Memory B cell (primary cell): ENCODE measurements at places on chromosomes 6 and 20.

GRCh38 chr6:149938571-149939355, 3.1 kb upstream of the ULBP2 start:
- peak; percentile 76 for DNase-seq
- peaks cover 18% of the 10 kb centered on the region for H3K4me1 ChIP-seq
- H3K27me3 ChIP-seq = peaks cover 38% of the 10 kb centered on the region
- peak overlapping the region; percentile 75 for H3K4me3 ChIP-seq

GRCh38 chr6:111710439-111710838, 104.8 kb upstream of the TRAF3IP2 start:
- no peaks in the 10 kb centered on the region for H3K27me3 ChIP-seq
- no peak for DNase-seq
- H3K4me3 ChIP-seq = no peak overlapping the region

DNA sequence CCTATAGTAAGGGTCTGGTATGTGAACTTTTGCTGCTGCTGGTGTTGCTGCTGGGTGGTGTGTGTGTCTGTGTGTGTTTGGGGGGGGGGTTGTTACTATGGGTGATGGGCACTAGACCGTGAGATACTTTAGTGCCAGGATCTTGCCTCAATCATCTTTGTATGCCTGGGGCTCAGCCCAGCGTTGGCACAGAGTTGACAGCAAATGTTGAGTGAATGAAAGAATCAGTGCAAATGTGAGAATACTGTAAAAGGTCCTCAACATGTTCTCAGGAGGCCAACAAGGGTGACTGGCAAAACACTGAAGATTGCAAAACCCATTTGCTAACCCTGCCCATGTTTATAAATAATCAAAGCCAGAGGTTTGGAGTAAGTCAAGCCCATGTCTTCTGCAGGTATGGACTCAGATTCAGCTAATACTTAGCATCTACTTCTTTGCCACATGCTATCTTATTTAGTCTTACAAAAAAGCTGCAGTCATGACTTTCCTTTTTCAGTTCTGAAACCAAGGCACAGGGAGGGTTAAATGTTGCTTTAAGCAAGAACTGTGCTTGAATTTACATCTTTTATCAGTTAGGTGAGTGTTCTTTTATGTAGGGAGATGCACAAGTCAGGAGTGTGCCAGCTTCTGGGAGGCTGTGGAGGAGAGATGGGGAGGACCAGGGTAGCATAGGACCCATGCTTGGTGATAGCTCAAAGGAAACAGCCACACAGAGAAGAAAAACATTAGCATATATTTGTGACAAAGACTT, 125.3 kb upstream of the SPACA1 start:
- no peak for DNase-seq
- H3K4me1 ChIP-seq = peaks cover 53% of the 10 kb centered on the region
- H3K36me3 ChIP-seq = no peaks in the 10 kb centered on the region
- no peak overlapping the region for H3K4me3 ChIP-seq
- H3K27me3 ChIP-seq = no peaks in the 10 kb centered on the region

- no peaks in the 10 kb centered on the region for H3K36me3 ChIP-seq
- no peak for DNase-seq
Observed at GRCh38 chr20:57698116-57698866, 11.5 kb downstream of the PMEPA1 start.

DNA sequence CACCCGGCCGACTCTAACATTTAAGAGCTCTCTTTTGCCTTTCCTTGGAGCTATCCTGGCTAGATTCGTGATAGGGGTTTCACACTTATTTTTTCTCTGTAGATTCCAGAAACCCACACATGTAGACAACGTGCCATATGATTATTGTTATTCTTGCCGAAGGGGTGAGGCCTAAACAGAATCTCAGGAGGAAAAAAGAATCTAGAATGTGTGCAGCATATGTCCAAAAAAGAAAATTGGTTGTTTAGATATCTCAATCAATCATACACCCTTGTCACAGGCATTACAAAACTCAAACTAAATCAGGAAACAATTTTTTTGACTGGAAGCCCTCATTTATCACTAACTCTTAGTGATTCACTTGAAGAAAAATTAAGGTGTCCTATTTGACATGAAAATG, 66.9 kb upstream of the TGM3 start:
- H3K27ac ChIP-seq = no peak overlapping the region
- no peaks in the 10 kb centered on the region for H3K27me3 ChIP-seq
- H3K36me3 ChIP-seq = no peaks in the 10 kb centered on the region
- DNase-seq = no peak
- H3K4me3 ChIP-seq = no peak overlapping the region

- H3K4me1 ChIP-seq = peaks cover 24% of the 10 kb centered on the region
- H3K27me3 ChIP-seq = no peaks in the 10 kb centered on the region
- DNase-seq = peak; percentile 23
- no peaks in the 10 kb centered on the region for H3K36me3 ChIP-seq
Observed at GRCh38 chr6:119348096-119348747, 1.3 kb downstream of the MAN1A1 start.

DNA sequence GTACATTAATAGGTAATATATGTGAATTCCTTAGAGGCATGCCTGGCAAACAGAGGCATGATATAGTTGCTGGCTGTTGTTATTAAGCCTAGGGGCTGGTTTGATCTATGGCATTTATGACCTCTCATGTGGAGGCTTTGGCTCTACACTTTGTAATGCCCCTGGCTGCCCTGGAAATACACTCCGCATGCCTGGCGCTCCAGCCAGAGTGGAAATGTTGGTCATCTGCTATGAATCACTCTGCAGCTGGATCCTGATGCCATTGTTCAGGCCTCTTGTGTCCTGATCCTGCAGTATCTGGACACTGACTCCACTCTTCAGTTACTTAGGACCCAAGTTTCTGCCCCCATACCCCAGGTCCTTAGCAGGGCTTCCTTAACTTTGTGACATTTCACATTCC, 200.5 kb upstream of the PCSK2 start:
- no peaks in the 10 kb centered on the region for H3K27me3 ChIP-seq
- H3K4me3 ChIP-seq = no peak overlapping the region
- H3K36me3 ChIP-seq = no peaks in the 10 kb centered on the region
- H3K27ac ChIP-seq = no peak overlapping the region
- no peaks in the 10 kb centered on the region for H3K4me1 ChIP-seq
- no peak for DNase-seq

- H3K27me3 ChIP-seq = no peaks in the 10 kb centered on the region
- peak overlapping the region; percentile 97 for H3K27ac ChIP-seq
- peak; percentile 79 for DNase-seq
- peak overlapping the region; percentile 92 for H3K4me3 ChIP-seq
- H3K36me3 ChIP-seq = no peaks in the 10 kb centered on the region
Observed at GRCh38 chr6:26045065-26045927, 41.9 kb upstream of the HFE start.

- H3K4me3 ChIP-seq = no peak overlapping the region
- H3K27me3 ChIP-seq = no peaks in the 10 kb centered on the region
- no peaks in the 10 kb centered on the region for H3K4me1 ChIP-seq
- no peaks in the 10 kb centered on the region for H3K36me3 ChIP-seq
Observed at GRCh38 chr6:76982476-76983199, 480.7 kb downstream of the HTR1B start.

DNA sequence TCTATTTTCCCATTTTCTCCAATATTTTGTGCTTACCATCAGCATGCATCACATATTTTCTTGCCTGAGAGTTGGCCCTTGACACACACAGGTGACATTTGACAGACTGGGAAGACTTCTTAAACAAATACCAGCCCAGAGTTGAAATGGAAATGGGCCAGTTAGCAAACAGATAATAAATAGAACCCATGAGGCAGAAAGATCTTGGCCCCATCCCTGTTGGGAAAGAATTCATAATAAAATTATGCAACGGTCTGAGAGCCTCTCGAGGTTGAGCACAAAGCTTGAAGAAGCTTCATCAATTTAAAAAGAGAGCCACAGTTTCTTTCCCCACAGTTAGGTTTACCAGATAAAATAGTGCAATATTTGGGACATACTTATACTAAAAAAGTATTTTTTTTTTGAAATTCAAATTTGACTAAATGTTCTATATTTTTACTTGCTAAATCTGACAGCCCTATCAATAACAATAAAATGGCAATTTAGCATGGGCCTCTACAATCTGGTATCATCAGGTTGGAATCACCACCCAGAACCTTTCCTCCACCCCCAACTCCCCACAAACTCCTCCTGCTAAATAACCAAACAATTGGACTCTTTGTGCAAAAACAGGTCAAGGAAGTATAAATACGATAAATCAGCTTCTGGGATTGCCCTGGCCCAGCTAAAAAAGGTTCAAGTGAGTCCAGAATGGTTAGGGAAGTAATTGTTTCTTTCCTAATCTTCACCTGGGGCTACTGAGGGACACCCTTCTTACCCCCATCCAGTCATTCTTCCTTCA, 129.8 kb downstream of the CD164 start:
- H3K4me1 ChIP-seq = no peaks in the 10 kb centered on the region
- no peak overlapping the region for H3K4me3 ChIP-seq

DNA sequence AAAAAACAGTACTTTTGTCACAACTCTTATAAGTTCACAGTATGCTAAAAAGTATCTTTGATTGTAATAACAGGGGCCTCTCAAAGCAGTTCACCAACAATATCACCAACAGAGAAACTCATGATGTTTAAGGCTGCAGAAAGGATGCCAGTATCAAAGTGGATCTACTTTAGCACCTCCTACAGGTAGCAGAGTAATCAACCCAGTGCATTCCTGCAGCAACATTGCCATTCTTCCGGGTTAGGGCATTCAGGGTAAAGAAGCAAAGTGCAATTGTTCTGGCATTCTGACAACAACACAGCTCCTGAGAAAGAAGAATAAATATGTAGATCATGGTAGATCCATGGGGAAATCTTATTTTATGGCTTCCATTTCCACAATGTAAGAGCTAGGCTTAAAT, 7.6 kb upstream of the SLC17A4 start:
- H3K4me3 ChIP-seq = no peak overlapping the region
- no peaks in the 10 kb centered on the region for H3K36me3 ChIP-seq
- H3K27ac ChIP-seq = no peak overlapping the region
- H3K27me3 ChIP-seq = no peaks in the 10 kb centered on the region
- peaks cover 4% of the 10 kb centered on the region for H3K4me1 ChIP-seq

DNA sequence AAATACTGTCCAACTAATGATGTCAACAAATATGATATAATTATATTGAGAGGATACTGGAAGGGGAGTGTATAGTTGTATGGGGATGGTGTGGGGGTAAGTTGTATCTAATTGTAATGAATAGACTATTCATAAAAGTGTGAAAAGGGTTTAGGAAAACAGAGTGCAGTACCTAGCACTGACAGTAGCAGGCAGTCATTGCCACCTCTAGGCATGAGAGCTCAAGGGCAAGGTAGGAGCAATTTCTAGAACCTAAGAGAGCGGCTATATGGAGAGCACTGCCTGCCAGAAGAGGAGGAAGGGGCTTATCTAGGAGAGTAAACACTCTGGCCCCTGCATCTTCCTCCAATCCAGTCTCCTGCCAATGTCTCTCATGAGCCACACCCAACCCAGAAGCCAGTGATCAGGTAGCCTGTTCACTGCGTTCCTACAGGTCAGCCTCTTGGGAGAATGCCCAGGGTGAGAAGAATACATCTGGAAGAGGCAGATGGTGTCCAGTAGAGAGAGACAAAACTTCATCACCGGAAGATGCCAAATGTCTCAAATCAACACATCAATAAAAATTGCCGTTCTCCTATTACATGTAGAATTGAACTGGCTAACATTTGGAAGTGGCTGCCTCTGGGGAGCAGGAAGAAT, 200.0 kb downstream of the LY86 start:
- H3K36me3 ChIP-seq = no peaks in the 10 kb centered on the region
- no peak overlapping the region for H3K27ac ChIP-seq
- no peak for DNase-seq
- H3K4me3 ChIP-seq = no peak overlapping the region
- H3K4me1 ChIP-seq = no peaks in the 10 kb centered on the region
